Heart right ventricle (tissue), 16 donors: ENCODE measurements at places on chromosomes 1 and 21.

GRCh38 chr1:230702934-230703678 lies 10.8 kb downstream of the AGT start:
- DNase-seq: no peak

DNA sequence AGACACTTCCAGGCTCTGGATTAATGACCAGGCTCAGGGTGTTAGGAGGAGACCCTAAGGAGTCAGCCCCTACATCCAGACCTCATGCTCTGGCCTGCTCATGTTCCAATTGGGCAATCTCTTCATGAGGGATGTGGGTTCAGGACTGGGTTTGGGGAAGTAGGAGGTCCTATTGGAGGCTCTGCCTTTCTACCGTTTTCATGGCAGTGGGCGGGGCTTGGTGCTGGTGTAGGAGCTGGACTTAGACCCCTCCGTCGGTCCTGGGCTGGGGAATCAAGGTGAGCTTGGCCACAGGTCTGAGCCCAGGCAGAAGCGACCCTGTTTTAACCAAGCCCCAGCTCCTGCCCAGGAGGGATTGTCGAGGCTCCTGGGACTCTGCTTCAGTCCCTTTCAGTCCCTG lies 123.4 kb downstream of the PRDM16 start:
- no peak for DNase-seq

DNA sequence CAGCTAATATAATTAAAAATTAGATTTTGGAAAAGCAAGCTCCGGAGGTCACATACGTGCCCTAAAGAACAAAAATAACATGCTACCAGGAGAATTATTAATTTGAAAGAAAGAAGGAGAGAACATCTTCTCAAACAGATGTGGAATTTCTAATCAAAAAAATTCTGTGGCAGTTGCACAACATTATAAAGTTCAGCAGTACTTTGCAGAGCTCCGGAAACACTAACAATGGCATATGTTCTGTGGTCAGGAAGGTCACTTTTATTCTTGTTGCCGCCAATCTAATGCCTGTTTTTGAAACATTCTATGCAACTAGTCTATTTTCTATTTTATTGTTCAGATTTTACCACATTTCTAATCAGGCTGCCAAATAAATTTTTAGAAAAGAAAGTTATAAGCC lies 186.8 kb downstream of the SMYD3 start:
- DNase-seq: no peak

DNA sequence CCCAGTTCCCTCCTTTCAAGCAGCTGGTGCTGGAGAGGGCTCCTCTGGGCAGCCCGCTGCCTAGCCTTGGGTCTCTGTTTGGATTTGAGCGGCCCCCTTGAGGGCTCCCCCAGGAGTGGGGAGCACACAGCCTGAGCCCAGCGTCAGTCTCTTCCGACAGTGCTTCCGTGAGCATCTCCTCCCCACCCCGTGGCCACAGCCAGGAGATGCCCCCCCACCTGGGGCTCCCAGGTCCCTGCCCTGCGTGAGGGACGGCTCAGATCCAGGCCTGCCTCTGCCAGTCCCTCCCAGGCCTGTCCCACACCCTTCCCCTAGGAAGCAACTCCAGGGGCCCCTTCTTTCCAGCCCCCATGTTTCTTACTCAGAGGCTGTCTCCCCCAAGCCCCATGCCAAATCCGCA lies 3.5 kb downstream of the SAMD11 start:
- DNase-seq: no peak

DNA sequence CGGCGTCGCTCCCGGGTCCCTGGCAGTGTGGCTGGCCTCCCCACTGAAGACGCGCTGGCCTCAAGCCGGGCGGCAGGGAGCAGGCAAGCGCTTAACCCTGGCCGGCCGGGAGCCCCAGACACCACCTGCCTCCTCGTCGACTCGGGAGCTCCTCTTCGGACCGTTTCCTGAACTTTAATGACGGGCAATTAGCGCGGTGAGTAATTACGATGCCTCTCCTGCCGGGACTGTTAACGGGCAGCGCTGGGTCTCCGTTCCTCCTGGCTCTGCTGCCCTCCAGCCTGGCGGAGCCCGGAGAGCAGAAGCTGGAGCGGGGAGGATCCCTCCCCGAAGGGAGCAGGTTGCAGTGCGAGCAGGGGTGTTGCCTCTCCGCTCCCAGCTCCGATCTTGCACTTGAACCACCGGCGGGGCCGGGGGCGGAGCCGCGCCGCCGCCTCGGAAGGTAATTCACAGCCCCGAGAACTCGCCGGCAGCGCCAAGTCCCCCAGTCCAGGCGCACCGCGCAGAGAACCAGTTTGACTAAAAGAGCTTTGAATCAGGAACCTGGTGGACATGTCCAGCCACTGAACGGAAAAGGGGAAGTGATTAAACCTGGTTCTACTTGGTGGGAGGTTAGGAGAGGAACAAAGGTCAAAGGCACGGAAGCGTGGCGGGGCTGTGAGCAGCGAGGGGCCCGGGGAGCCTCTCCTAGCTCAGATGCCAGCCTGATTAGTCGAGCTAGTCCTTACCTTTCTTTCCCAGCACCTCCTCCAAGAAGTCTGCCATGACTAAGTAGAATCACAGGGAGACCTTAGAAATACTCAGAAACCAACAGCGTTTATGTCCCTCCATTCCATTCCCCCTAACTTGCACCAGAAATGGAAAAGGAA lies 18.3 kb upstream of the PLEKHA6 start:
- no peak for DNase-seq

- no peak for DNase-seq
Measured at GRCh38 chr1:168513656-168514404, 30.0 kb downstream of the XCL2 start.

DNA sequence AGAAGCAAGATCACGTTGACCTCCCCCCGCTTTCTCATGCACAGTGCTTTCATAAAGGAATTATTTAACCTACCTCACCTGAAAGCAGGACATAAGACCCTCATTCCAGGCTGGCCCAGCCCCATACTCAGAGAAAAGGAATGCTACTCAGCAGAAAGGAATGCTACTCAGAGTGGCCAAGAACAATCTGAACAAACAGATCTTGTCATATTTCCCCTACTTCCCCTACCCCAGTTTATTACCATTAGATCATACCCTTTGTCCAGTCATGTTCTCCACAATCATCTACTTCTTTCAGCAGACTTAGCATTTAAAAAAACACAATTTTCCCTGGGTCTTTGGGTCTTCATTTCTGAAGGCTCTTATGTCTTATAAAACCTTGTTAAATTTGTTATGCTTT lies 89.8 kb downstream of the SLC16A1 start:
- no peak for DNase-seq

DNA sequence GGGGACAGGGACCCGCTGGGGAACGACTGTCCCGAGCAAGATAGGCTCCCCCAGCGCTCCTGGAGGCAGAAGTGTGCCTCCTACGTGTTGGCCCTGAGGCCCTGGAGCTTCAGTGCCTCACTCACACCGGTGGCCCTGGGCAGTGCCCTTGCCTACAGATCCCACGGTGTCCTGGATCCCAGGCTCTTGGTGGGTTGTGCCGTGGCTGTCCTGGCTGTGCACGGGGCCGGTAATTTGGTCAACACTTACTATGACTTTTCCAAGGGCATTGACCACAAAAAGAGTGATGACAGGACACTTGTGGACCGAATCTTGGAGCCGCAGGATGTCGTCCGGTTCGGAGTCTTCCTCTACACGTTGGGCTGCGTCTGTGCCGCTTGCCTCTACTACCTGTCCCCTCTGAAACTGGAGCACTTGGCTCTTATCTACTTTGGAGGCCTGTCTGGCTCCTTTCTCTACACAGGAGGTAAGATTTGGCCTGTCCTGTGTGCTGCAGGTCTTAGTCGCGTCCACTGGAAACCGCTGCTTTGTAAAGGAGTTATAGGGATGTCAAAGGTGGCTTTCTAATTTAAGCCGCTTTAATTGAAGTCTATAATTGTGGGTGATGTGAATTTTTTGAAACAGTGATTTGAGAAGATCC lies 717 bp downstream of the UBIAD1 start:
- DNase-seq: no peak

DNA sequence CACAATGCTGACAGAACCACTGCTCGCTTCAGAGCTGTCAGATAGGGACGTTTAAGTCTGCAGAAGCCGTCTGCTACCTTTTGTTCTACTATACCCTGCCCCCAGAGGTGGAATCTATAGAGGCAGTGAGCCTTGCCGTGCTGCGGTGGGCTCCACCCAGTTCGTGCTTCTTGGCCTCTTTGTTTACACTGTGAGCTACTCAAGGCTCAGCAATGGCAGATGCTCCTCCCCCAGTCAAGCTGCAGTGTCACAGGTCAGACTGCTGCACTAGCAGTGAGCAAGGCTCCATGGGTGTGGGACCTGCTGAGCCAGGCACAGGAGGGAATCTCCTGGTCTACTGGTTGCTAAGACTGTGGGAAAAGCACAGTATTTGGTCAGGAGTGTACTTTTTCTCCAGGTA lies 47.1 kb downstream of the LEPR start:
- no peak for DNase-seq

GRCh38 chr1:67646145-67647035 lies 38.6 kb upstream of the GADD45A start:
- peak; percentile 47 for DNase-seq

GRCh38 chr1:101276818-101277217 lies 40.0 kb downstream of the S1PR1 start:
- DNase-seq: no peak

DNA sequence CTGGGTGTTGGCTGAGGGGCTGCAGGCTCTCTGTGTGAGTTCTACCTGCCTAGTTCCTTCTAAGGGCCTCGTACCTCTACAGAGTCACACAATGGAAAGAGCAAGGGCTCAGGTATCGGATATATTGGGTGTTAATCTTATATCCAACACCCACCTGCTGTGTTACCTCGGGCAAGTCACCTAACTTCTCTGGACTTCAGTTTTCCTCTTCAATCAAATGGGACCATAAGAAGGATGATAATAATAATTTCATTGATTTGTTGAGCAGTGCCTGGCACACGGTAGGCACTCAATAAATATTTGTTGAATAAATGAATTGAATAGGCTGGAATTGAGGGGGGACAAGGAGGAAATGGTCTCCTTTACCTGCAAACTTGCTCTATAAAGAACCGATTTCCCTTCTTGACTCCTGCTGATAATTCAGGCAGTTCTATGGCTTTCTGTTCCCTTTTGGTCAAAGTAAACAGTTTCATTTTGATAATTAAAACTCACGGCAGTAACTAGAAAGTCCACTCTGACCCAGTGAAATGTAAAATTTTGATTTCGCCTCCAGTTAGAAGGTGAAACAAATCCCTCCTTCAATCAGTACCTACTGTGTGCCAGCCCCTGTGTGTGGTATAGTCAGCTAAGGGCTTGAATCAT lies 16.5 kb upstream of the MAN1C1 start:
- DNase-seq: no peak

GRCh38 chr1:111747282-111747734 lies 8.1 kb upstream of the INKA2 start:
- DNase-seq: peak; percentile 71

DNA sequence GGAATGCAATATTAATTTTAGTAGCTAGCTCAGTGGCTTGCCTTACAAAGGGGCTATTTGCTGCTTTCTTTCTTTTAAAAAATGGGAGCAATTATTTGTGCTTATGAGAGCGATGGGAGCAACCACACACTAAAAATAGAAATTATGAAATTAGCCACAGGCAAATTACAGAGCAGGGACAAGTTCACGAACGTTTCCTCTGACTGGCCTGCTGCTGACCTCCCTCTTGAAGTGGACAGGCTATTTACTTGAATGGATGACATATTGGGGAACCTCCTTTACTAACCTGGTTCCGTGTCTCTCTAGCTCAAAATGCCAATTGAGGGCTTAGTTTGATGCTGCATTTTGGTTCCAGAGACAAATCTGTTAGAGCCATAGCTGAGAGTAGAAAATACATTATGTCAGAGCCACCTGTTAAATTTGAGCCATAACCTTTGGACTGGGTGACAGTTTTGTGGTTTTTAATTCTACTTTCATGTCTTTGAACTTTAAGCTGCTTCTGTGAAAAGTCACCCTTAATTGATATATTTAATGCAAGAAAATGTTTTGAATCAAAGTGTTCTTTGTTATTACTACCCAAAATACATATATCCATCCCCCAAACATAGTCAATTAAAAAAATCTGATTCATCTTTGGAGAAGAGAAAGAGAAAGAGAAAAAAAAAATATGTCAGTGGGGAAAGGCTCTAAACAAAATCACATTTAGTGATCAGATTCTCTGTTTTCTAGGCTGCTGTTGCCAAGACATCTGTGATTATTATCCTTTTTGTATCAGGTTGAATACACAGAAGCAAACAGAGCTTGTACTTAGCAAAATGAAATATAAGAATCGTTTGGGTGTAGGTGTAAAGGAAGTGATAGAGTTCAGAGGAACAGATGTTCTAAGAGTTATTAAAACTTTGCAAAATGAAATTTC lies 351.9 kb downstream of the ADGRL2 start:
- no peak for DNase-seq

- peak; percentile 6 for DNase-seq
Measured at GRCh38 chr21:27298465-27298864, 331.6 kb upstream of the ADAMTS5 start.

DNA sequence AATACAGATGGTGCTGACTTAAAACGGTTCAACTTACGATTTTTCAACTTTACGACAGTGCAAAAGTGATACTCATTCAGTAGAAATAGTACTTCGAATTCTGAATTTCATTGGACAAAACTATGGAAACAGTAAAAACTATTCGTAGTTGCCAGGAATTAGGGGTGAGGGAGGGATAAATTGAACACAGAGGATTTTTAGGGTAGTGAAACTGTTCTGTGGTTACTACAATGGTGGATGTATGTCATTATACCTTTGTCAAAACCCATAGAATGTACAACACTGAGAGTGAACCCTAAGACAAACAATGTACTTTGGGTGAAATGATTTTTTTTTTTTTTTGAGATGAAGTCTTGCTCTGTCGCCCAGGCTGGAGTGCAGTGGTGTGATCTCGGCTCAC lies 7.5 kb downstream of the DDR2 start:
- DNase-seq: no peak

DNA sequence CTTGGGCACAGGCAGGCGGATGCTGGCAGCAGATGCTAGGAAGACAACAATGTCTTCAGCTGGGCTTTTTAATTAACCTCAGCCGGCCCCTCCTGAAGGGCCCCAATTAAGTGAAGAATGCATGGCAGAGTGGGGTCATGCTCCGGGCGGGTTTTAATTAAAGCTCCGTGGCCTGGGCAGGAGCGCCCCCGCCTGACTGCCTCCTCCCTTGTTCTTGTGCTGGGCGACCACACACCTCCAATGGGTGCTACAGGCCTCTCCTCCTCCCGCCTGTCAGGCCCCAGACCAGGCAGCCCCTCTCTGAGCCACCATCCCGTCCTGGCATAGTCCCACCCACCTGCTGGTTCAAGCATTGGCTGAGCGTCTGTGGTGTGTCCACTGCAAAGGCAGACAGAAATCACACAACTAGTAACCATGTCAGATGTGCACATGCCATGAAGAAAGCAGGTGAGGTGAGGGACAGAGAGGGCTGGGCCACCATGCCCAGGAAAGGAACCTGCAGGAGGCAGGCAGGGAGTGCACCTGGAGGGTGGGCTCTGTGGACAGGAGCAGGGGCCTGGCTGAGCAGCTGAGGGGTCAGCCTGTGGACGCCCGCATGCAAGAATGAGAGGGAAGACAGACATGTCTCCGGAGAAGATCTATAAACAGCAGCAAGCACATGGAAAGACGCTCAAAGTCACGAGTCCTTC lies 8.5 kb upstream of the ARF1 start:
- DNase-seq: no peak

- DNase-seq: no peak
Measured at GRCh38 chr21:43959231-43960116, 52.6 kb upstream of the TRAPPC10 start.

GRCh38 chr1:180923887-180924286 lies 11.2 kb downstream of the KIAA1614 start:
- DNase-seq: no peak

- no peak for DNase-seq
Measured at GRCh38 chr1:64041371-64042131, 161.9 kb upstream of the UBE2U start.

GRCh38 chr1:61978796-61979195 lies 215.9 kb upstream of the L1TD1 start:
- DNase-seq: no peak
